T-cell (primary cell): ENCODE measurements at places on chromosomes 1 and 21. TPM values are rescaled to one million over a fixed set of nuclear protein-coding genes. Genes with fewer than 3 reads are reported as not detected.

The CAMK2N1 gene
- 7.1 TPM for total RNA-seq

The CACNA1S gene
- not detected for total RNA-seq

DNA sequence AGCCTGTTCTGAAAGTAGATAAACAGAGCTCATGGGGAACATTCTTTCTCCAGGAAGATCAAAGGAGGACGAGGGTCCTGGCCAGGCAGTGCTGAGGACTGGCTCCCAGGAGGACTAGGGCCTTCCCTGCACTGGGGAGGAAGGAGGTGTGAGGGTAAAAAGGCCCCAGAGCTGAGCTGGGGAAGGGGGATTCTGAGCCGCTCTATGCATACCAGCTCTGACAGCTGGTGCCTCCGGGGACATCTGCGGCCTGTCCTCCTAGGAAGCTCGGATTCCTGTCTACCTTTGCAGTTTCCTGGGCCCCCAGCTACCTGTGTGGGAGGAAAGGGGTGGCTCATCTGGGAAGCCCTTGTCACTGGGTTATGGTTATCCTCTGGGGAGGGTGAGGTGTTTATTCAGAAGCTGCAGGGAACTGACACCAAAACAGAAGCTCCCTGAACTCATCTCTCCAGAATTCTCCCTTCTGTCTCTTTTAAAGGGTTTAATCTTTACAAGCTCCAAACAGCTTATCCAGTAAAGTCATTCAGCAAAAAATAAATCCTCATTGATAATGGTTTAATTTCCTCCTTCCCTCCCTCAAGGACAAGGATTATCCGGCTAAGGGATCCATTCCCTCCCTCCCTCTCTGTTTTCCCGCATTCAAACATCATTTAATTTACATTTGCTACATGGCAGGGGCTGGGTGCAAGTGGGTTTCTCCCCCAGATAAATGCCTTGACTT lies 31.0 kb downstream of the NENF start:
- H3K4me3 ChIP-seq, result no peak overlapping the region
- H3K4me1 ChIP-seq, result no peaks in the 10 kb centered on the region
- H3K27me3 ChIP-seq, result peaks cover 15% of the 10 kb centered on the region
- H3K27ac ChIP-seq, result no peak overlapping the region

- DNase-seq, result no peak
- H3K4me3 ChIP-seq, result no peak overlapping the region
- no peaks in the 10 kb centered on the region for H3K27me3 ChIP-seq
- no peaks in the 10 kb centered on the region for H3K36me3 ChIP-seq
Observed at GRCh38 chr1:165290148-165290547, 66.4 kb downstream of the LMX1A start.

DNA sequence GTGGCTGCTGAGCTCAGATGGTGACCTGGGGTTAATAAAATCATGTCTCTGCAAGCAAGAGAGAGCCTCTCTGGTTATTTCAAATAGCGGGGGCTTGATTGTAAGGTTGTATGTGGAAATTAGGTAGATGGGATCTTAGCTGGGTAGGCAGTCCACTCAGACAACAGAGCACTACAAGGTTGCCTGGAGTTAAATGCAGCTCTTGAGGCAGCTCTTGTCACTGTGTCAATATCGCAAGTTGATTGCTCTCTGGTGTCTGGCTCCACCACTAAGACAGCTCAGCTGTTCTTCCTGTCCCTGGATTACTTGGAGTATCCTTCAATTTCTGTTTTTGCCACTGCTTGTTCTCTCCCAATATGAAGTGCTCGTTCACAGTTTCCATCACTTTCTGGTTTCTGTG lies 93.8 kb downstream of the C21orf91 start:
- DNase-seq, result no peak
- H3K27me3 ChIP-seq, result no peaks in the 10 kb centered on the region
- no peak overlapping the region for H3K27ac ChIP-seq
- H3K4me1 ChIP-seq, result no peaks in the 10 kb centered on the region
- no peak overlapping the region for H3K4me3 ChIP-seq
- H3K36me3 ChIP-seq, result no peaks in the 10 kb centered on the region

- no peak overlapping the region for H3K4me3 ChIP-seq
- H3K27ac ChIP-seq, result no peak overlapping the region
- H3K4me1 ChIP-seq, result peaks cover 46% of the 10 kb centered on the region
Observed at GRCh38 chr1:42926235-42926878, 32.3 kb downstream of the SLC2A1 start.
